ENCODE measurements at places on chromosomes 7 and 10. TPM values are rescaled to one million over a fixed set of nuclear protein-coding genes. Genes with fewer than 3 reads are reported as not detected.

The PODXL gene
- total RNA-seq = 17.3 TPM

The ZP3 gene
- total RNA-seq = 0.86 TPM

The TMEM213 gene
- total RNA-seq = not detected

DNA sequence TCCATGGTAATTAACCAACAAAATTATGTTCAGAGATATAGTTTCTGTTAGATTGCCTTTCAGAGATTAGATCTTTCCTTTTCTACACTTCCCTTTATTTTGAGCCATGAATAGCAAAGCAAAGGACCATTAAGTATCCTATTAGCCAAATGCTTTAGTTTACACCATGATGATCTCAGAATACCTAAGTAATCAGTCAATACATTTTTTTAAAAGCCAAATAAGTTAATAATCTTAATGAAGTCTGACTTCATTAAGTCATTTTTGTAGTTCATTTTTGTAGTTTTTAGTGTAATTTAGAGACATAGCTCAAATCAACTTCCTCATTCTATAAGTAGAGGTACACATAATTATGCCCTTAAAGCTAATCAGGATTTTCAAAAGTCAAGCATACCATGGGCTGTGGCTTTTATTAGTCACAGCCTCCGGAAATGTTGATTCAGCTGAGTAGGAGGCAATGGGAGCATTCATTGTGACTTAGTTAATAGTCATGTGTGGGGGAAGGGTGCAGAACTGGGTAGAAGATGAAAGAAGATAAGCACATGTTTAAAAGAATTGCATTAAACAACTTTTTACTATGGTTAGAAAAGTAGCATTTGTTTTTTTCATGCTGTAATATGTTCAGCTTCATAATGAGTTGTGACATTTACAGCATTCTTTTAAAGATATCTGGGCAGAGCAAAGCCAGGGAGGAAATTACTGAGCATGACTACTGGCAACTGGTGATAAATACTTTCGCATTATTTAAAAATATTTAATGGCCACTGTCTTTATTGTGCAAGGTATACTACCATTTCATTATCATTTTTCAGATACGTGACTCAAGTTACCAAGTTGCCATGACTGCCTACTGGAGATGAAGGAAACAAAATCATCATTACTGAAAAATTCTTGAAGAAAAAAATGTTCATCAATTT, 57.3 kb upstream of the CCDC71L start:
- peak; percentile 99 for DNase-seq

DNA sequence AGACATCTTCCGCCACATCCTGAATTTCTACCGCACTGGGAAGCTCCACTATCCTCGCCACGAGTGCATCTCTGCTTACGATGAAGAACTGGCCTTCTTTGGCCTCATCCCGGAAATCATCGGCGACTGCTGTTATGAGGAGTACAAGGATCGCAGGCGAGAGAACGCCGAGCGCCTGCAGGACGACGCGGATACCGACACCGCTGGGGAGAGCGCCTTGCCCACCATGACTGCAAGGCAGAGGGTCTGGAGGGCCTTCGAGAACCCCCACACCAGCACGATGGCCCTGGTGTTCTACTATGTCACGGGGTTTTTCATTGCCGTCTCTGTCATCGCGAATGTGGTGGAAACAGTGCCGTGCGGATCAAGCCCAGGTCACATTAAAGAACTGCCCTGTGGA, 1.9 kb downstream of the KCND2 start:
- DNase-seq = no peak

DNA sequence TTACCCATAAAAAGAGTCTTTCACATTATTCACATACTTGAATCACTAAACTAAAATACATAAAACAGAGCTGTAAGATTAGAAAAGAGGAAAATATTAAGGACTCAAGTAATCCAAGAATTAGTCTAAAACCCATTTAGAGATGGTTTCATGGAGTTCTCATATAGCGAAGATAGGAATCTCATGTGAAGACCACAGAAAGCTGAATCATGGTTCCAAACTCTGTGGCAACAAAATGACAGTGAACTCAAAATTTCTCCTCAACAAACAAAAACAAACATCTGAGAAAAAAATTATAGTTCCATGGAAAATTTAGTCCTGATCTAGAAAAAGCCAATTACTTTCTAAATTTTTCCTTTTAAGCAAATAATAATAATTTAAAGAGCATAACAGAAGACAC, 34.6 kb downstream of the BAZ1B start:
- peak; percentile 29 for DNase-seq

DNA sequence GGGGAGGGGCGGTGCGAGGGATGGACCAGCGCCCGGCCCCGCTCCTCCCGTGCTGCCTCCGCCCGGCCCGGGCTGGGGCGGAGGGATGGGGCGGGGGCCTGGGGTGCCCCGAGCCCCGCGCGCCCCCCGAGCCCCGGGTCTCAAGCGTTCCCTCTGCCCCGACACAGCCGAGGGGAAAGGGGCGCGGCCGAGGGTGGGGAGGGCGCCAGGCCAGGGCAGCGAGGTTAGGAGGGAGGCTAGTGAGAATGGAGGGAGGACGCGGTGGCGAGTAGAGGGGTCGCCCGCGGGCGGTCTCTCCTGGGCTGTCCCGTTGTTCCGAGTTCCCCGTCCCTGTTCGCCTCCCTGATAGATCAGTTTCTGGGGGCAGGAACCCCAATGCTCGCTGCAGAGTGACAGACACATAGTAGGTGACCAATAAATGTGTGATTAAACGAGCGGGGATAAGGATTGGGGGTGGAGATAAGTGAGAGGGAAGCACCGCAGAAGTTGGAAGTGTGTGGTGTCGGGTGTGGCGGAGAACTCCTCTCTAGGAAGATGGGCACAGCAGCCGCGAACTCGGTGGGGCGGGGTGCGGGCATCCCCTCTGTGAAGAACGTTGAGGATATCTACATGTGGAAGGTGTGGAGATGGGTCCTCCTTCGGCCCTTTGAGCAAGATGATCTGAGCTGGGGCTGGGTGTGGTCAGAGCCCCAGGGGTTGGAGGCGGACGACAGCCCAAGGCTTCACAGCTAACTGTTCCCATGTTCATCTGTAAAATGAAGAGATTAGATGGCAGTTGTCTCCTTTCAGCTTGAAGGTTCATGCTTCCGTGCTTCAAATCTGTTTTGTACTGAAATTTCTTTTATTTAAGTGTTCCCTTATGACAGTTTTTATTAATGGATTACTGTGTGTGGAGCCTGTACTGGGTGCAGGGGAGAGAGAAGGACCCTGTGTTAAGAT, 580 bp downstream of the ZNF775 start:
- no peak for DNase-seq
